ENCODE measurements at places on chromosomes 2 and 18.

DNA sequence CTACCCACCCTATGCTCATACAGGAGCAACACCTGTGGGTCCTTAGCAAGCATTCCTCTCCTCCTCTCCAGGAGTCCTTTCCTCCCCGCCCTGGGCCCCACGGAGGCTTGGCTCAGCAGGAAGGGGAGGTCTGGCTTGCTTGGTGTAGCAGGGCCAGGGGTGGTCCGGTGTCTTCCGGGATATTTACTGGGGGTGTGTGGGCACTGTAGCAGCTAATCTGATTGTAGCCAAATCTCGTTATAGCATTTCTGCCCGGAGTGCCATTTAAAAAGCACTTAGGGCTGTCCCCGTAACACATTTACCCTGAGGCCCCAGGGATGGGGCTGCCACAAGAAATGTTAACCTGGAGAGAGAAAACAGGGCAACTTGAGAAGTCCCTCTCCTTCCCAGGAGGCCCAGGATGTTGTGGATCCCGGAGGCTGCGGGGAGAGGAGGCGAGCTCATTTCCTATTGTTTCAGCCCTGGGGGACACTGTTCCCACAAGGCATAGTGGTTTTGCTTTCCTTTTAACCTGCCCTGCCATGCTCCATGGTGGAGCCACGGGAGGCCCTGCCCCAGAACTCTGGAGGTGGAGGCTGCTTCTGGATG, 134.5 kb downstream of the CLIP4 start:
- no peaks in the 10 kb centered on the region for H3K4me1 ChIP-seq
- H3K4me3 ChIP-seq: no peak overlapping the region
- DNase-seq: no peak
- H3K27ac ChIP-seq: no peak overlapping the region
- H3K27me3 ChIP-seq: no peaks in the 10 kb centered on the region
- H3K36me3 ChIP-seq: no peaks in the 10 kb centered on the region

DNA sequence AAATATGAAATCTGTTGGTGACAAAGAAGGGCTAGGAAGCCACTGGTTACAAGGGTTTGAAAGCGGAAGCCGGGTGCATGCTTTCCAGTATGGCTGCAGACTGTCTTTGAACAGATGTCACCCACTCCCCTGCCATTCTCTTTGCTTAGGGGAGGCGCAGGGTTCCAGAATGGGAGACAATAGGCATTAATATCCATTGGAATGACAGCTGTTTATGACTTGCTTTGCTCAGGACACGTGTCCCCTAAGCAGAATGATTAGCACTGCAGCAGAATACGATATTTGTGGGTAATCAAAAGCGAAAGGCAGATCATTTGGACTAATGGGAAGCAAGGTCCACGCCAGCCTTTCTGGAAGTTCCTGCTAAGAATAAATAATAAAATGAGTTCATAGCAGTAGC, 25.8 kb upstream of the NRP2 start:
- no peak overlapping the region for H3K4me3 ChIP-seq
- no peaks in the 10 kb centered on the region for H3K27me3 ChIP-seq
- no peak overlapping the region for H3K27ac ChIP-seq
- H3K36me3 ChIP-seq: no peaks in the 10 kb centered on the region

GRCh38 chr2:38260469-38260868, 116.6 kb downstream of the ATL2 start:
- H3K36me3 ChIP-seq: no peaks in the 10 kb centered on the region
- no peak for DNase-seq

GRCh38 chr18:33558529-33558928, 19.5 kb upstream of the ASXL3 start:
- H3K36me3 ChIP-seq: no peaks in the 10 kb centered on the region
- no peak overlapping the region for H3K27ac ChIP-seq
- no peak overlapping the region for H3K4me3 ChIP-seq
- DNase-seq: no peak

DNA sequence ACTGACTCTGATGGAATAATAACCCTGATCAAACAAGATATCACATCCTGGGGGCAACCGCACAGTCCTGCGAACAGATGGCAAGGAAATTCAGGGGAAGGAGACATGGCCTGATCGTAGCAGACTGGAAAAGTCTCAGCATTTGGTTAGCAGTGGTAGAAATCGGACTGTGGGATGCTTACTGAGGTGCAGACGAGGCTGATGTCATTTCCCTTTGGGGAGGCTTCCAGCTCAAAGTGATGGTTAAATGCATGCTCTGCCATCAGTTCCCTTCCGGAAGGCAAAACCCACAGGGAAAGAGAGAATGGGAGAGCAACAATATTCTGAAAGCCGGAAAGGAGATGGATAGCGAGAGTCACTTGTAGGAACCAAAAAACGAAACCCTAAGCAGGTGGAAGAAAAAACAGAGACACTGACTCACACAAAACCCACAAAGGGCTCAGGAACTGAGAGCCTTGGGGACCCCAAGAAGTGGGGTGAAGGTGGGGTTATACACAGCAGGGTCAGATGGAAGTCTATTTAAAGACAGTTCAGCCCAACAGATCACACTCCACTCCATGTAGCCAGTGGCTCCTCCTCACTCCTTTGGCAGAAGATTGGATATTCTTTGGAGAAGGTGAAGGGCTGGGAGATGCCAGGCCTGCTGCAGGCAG, 93.1 kb downstream of the INPP5D start:
- no peak overlapping the region for H3K4me3 ChIP-seq
- DNase-seq: no peak
- H3K36me3 ChIP-seq: no peaks in the 10 kb centered on the region

GRCh38 chr18:7259475-7259874, 28.6 kb downstream of the LRRC30 start:
- no peaks in the 10 kb centered on the region for H3K27me3 ChIP-seq
- no peak overlapping the region for H3K27ac ChIP-seq
- H3K4me1 ChIP-seq: no peaks in the 10 kb centered on the region
- DNase-seq: no peak
- H3K4me3 ChIP-seq: no peak overlapping the region

Measured in Panc1 (cell line).